ENCODE measurements at places on chromosomes 12 and 14.

DNA sequence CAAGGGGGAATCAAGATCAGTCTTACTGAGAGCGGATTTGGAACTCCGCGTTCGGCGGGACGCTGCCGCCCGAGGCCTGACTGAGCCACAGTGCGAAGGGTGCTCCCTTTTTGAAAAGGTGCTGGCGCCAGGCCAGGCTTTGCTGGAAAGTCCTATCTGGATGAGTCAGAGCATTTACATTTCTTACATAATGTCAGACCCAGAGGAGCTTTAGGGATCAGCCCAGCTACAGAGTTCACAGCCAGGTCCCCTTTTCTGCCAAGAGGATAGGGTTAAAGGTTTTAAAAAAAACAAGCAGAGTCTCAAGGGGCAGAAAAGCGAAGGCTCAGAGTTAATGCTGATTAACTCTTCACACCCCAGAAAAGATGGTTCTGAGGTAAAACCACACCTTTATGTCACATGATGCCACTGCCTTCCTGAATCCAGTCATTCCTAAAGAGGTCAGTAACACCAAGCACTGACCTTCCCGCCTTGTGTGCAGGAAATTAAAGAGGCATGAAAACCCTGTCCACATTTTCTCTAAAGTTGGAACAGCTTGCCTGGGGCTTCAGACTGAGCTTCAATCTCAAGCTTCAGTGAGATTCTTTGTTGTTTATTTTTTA is 11.7 kb upstream of the FBXL14 start:
- peak; percentile 69 for DNase-seq

DNA sequence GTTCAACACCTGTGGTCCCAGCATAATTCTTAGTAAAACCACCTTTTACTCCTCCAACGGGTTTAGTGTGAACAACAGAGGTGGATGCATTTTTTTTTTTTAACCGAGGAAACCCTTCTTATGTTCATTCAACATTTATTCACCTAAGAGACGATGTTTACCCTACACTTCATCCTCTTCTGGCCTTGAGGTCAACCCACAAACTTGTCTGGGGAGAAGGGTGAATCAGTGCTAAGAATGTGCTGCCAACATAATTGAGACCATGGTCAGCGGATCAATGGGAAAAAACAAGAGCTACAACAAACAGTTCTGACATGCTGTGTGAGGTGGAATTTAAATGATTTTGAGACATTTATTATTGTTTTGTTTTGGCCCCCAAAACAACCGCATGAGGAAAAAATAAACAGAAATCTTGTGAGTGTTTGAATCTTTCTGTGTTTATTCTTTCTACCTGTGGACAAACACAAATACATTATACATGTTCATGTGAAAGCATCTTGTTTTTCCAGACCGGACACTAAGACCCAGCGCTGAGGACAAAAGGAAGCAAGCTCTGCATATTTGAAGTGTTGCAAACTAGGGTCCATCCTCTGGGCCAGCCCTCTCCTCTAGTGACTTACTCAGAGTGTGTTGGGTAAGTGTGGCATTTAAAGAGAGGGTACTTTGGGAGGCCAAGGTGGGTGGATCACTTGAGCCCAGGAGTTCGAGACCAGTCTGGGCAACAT is 5.1 kb upstream of the USP30 start:
- DNase-seq = no peak

DNA sequence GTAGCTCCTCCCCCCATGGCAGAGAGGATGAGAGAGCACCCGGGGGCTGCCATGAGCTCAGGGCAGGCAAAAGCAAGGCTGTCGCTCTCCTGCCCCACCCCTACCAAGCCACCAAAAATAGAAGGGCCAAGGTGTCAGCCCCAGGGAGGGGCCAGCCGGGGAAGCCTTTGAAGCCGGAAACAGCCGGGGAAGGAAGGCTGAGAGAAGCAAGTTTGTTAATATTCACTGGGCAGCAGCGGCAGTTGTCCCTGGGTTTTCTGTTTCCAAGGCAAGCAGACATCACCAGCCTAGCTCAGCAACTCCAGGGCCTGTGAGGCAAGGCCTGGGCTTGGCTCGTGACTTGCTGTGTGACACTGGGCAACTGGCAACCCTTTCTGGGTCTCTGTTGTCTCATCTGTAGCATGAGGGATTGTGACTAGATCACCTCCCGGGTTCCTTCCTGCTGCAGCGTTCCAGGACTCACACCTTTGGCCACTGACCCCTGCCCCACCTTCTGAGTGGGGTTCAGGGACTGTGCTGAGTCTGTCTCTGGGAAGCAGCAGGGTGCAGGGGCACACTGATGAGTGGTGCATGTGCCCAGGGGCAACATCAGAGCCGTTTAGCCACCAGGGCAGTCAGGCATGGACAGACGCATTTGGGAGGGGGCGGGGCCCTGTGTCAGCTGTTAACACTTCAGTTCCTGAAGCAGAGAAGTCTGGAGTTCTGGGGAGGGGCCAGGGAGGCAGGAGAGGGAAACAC is 24.3 kb downstream of the SYNDIG1L start:
- no peak for DNase-seq

- DNase-seq = no peak
Measured at GRCh38 chr12:71980538-71980937, 41.9 kb downstream of the TPH2 start.

DNA sequence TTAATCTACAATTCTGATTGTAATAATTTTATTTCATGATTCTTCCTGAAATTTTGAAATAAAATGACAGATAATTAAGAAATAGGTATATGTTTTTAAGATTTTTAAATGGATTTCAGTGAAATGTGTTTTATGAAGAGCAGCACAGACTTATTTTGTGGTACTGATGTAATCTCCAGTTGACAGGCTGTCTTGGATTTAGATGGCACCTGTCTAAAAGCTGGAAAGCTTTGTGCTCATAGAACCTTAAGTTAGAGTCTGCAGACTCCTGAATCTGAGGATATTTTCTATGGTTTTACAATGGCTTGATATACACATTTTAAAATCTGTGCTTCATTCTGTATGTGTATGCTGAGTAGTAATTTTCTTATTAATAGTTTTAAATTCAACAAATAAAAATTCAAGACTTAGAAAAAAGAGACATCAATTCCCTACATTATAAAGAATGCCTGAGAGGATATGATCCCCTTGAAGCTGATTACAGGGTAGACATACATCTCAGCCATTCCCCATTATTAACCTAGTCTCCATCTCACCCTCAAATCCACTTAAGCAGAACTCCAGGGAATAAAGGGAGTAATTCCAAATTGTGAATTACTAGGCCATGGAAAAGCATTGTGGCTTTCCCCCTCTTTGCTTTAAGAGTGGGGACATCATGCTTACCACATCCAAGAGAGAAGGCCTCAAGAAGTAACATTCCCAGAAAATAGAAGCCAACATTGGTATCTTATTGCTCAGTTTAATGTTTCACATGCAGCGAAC is 33.7 kb upstream of the ACSS3 start:
- DNase-seq = no peak

DNA sequence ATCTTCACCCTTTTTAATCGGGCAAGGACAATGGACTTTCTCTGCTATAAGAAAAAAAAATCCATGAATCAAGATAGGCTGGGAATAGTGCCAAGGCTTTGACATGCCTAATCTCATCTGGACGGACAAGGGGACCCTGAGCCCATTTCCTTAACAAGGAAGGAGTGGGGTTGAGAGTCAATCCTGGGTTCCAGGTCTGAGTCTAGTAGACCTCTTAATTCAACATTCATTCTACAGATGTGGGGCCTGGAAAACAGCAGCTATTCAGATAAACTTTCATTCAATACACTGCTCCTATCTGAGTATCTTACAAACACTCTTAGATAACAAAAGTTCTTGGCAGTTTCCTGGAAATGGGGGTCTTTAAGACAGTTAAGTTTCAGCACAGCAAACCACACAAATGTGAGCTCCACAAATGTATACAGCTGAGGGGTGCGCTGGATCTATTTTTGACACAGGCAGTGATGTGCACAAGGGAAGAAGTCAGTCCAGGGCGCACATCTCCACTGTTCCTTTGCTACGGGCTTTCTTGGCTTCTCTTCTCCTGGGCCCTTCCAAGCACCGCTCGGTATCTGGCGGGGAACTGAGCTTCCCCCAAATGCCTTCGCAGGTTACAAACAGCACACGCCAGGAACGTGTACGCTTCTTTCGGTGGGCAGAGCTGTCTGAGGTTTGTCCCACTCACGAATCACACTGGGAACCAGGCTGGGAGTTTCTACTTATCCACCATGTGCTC is 82.2 kb upstream of the GPR68 start:
- DNase-seq = no peak

DNA sequence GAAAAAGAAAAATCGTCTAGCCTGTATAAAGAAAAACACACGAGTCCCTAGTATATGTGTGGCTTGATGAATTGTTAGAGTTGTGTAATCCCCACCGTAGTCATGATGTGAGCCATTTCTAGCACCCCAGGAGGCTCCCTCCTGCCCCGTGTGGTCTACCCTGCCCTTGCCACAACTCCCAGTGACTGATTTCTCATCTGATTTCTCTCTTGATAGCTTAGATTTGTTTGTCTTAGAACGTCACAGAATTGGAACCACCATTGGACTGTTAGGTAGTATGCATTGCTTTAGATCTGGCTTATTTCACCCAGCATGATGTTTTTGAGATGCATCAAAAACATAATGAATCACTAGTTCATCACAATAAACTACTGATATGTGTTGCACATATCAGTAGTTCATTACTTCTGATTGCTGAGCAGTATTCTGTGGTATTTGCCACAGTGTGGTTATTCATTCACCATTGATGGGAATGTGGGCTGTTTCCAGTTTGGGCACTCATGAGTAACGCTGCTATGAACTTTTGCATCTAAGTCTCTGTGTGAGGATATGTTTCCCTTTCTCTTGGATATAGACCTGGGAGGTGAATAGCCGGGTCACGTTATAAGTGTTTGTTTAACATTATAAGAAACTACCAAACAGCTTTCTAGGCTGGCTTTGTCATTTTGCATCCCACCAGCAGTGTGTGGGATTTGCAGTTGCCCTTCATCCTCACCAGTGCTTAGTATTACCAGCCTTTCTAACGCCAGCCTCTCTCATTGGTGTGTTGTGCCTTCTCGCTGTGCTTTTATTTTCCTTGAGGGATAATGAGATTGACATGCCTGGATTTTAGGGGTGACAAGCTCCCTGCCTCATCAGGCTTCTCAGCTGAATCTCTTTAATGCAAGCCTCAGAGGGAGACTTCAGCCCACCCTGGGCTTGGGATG is 31.9 kb upstream of the NCOR2 start:
- DNase-seq = no peak

- no peak for DNase-seq
Measured at GRCh38 chr12:56724701-56724971, 463 bp downstream of the NACA start.

GRCh38 chr14:84042992-84043391 is 1487.0 kb upstream of the FLRT2 start:
- DNase-seq = no peak

DNA sequence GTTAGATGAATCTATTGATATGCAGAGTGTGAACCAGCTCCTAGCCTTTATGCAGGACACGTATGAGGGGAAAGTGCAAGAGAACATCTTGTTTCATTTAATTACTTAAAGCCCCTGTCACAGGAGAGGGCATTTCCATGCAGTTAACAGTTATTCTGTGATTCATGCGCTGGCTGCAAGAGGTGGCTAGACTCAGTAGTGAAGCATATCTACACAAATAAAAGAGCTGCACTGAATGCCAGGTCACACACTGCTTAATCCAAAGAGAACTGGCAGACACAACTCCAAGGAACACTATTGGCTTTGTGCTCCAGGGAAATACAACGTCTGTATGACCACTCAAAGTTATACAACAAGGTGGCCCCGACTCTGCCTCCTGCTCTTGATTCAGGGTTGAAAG is 394.1 kb downstream of the C12orf75 start:
- DNase-seq = no peak

- no peak for DNase-seq
Measured at GRCh38 chr14:51173863-51174262, 66.2 kb upstream of the TMX1 start.

GRCh38 chr12:116015525-116015924 is 262.0 kb downstream of the MED13L start:
- no peak for DNase-seq

GRCh38 chr14:73234586-73235394 is 2.5 kb upstream of the PAPLN start:
- DNase-seq = no peak

- no peak for DNase-seq
Measured at GRCh38 chr12:74365178-74365964, 172.3 kb upstream of the ATXN7L3B start.

DNA sequence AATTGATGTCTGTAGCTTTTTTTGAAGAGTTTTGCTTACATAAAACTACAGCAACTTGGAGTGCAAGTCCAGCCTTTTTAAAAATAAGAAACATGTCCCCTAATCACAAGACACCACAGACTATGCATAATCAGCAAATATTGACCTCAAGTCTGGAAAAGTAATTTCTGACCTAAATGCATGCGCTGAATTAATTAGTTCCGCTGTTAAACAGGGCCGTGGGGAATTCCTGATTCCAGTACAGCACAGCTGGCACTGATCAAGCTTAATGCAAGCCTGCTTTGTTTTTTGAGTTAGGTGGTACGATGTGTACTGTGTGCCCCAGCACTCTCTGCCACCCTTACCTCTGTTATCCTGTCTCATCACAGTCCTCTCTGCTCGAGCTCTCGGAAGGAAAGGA is 9.2 kb downstream of the MLH3 start:
- DNase-seq = no peak

GRCh38 chr12:93465841-93466240 is 1.5 kb upstream of the MRPL42 start:
- no peak for DNase-seq

GRCh38 chr12:47833591-47834012 is 13.9 kb upstream of the HDAC7 start:
- no peak for DNase-seq

DNA sequence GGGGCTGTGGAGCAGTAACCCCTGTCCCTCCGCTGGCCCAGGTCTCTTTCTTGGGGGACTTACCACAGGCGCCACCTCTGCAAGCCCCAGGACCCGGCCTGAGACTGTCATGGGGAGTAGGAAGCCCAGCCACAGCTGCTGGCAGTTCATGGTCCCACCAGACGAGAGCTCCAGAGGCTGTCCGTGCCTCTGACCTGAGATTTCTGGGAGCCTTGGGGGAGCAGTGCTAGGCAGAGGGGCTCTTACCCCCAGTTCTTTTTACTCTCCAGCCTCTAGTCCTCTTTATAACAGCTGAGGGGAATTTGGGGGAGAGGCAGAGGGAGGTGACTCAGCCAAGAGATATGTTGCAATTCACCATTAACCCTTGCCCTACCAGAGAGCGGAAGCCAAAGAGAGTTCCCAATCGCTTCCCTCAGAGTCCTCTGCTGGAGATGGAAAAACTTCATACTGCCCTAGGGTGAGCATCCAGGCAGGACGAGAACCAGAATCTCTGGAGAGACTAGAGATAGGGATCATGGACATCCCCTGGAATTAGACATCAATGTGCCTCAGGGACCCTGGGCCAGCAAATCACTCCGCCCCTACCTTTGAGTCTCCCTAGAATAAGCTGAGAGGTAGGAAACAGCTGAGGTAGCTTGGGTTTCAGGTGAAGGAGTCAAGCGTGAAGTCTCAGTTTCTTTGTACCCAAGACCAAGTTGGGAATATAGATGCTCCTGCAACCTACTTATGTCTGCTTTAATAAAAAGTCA is at the start of gene MMP19:
MMP19 (minus strand) TSS at position 256 of the 749 bp plus-strand sequence; CDS start at position 150, 106 bp downstream.
- no peak for DNase-seq

All from thoracic aorta (tissue), 2 donors.